ENCODE measurements at places on chromosomes 3 and 15. TPM values are rescaled to one million over a fixed set of nuclear protein-coding genes. Genes with fewer than 3 reads are reported as not detected.
A peak's percentile ranks its signal among the peaks of the same experiment; 100 is the strongest.

DNA sequence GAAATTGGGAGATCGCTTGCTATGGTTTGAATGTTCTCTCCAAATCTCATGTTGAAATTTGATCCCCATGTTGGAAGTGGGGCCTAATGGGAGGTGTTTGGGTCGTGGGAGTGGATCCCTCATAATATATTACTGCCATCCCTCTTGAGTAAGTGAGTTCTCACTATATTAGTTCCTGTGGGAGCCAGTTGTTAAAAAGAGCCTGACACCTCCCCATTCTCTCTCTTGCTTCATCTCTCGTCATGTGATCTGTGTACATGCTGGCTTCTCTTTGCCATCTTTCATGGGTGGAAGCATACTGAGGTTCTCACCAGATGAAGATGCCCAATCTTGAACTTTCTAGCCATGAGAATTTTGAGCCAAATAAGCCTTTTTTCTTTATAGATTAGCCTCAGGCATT, 43.0 kb upstream of the IL20RB start:
- H3K4me1 ChIP-seq = peaks cover 54% of the 10 kb centered on the region
- no peak overlapping the region for H3K4me3 ChIP-seq
- peaks cover 17% of the 10 kb centered on the region for H3K36me3 ChIP-seq
- H3K27me3 ChIP-seq = no peaks in the 10 kb centered on the region

Gene CHL1
- total RNA-seq = not detected

Gene ITPR1
- 147 TPM for total RNA-seq

Gene CD200R1L
- not detected for total RNA-seq

Gene OXSR1
- total RNA-seq = 46.3 TPM

Gene SLC15A2
- 2.4 TPM for total RNA-seq

Gene MUC20
- total RNA-seq = 3.4 TPM

Gene AP3B2
- 1.7 TPM for total RNA-seq

GRCh38 chr3:52851348-52851747, 16.5 kb upstream of the MUSTN1 start:
- DNase-seq = peak; percentile 26
- no peak overlapping the region for H3K27ac ChIP-seq
- no peaks in the 10 kb centered on the region for H3K36me3 ChIP-seq
- no peak overlapping the region for H3K4me3 ChIP-seq
- H3K4me1 ChIP-seq = no peaks in the 10 kb centered on the region

- H3K4me1 ChIP-seq = peaks cover 52% of the 10 kb centered on the region
- no peaks in the 10 kb centered on the region for H3K27me3 ChIP-seq
- peak overlapping the region; percentile 93 for H3K27ac ChIP-seq
- DNase-seq = no peak
Measured at GRCh38 chr3:46929324-46929723, 47.2 kb downstream of the CCDC12 start.

- H3K4me1 ChIP-seq = no peaks in the 10 kb centered on the region
- DNase-seq = no peak
- no peaks in the 10 kb centered on the region for H3K27me3 ChIP-seq
Measured at GRCh38 chr3:195030791-195031321, 240.1 kb downstream of the XXYLT1 start.

DNA sequence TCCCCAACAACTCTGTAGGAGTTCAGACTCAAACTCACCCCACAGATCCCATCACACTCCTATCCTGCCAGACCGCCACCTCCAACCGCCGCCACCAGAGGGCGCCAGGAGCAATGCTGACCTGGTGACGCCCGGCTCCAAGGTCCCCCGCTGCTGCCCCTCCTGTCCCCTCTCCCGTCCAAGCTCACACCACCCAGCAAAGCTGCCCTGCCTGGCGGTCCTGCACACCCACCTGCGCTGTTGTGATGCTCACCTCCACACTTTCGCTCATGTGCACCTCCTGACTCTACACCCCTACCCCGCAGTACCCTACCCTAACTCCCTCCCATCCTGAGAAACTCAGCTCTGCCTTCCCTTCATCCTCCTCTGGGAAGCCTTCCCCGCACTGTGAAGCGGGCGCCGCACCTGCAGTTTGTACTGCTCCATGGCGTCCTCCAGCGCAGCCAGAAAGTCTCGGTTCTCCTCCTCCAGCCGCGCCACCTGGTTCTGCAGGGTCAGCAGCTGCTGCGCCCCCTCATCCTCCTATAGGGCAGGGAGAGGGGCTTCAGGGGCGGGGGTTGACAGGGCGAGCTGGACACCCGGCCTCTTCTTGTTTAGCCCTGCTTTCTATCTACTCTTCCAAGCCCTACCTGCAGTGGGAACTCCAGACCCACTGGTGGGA, 7.9 kb downstream of the KIF7 start:
- DNase-seq = peak; percentile 78
- peaks cover 4% of the 10 kb centered on the region for H3K27me3 ChIP-seq
- no peak overlapping the region for H3K4me3 ChIP-seq
- no peaks in the 10 kb centered on the region for H3K36me3 ChIP-seq

DNA sequence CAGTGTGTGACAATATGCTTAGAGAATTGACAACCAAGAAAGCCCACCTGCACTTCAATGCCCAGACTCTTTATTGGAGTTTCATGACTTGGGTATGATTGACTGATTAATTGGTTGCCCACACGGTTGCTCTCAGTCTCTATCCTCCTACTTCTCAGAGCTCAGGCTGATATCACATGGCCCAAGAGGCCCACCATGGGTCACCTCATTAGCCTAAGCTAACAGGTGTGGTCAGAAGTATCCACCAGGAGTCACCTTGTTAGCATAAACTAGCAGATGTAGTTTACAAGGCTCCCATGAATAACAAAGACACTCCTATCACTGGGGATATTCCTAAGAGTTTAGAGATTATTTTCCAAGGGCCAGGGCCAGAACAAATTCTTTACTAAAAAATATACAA, 120.2 kb upstream of the MBNL1 start:
- H3K27me3 ChIP-seq = peaks cover 14% of the 10 kb centered on the region
- DNase-seq = no peak
- no peak overlapping the region for H3K4me3 ChIP-seq

- H3K27ac ChIP-seq = no peak overlapping the region
- no peaks in the 10 kb centered on the region for H3K36me3 ChIP-seq
- DNase-seq = no peak
- no peaks in the 10 kb centered on the region for H3K4me1 ChIP-seq
- peaks cover 14% of the 10 kb centered on the region for H3K27me3 ChIP-seq
Measured at GRCh38 chr15:89030311-89030710, 57.9 kb upstream of the ABHD2 start.

DNA sequence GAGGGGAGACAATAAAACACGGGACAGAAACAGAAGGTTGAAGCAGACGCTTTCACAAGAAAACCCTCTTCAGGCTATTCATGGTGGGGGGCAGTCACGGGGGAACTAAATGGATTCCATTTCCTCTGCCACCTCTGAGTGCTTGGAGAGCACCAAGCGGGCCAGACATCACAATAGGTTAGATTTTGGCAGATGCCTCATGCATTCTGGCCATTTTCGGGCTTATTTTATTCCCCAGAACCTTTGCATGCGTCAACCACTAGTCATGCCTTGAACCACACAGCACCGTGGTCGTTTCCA, 82.2 kb downstream of the RORA start:
- no peaks in the 10 kb centered on the region for H3K36me3 ChIP-seq
- H3K4me1 ChIP-seq = no peaks in the 10 kb centered on the region
- peaks cover 49% of the 10 kb centered on the region for H3K27me3 ChIP-seq
- no peak overlapping the region for H3K27ac ChIP-seq
- no peak overlapping the region for H3K4me3 ChIP-seq
- no peak for DNase-seq

- H3K27ac ChIP-seq = no peak overlapping the region
- no peaks in the 10 kb centered on the region for H3K4me1 ChIP-seq
- H3K27me3 ChIP-seq = peaks cover 7% of the 10 kb centered on the region
- no peak for DNase-seq
- no peak overlapping the region for H3K4me3 ChIP-seq
- H3K36me3 ChIP-seq = no peaks in the 10 kb centered on the region
Measured at GRCh38 chr15:87747087-87747486, 509.5 kb downstream of the NTRK3 start.

- no peak overlapping the region for H3K4me3 ChIP-seq
- peaks cover 13% of the 10 kb centered on the region for H3K27me3 ChIP-seq
- H3K4me1 ChIP-seq = peaks cover 5% of the 10 kb centered on the region
- H3K36me3 ChIP-seq = no peaks in the 10 kb centered on the region
- no peak overlapping the region for H3K27ac ChIP-seq
- no peak for DNase-seq
Measured at GRCh38 chr3:57948781-57949242, 59.4 kb upstream of the FLNB start.

DNA sequence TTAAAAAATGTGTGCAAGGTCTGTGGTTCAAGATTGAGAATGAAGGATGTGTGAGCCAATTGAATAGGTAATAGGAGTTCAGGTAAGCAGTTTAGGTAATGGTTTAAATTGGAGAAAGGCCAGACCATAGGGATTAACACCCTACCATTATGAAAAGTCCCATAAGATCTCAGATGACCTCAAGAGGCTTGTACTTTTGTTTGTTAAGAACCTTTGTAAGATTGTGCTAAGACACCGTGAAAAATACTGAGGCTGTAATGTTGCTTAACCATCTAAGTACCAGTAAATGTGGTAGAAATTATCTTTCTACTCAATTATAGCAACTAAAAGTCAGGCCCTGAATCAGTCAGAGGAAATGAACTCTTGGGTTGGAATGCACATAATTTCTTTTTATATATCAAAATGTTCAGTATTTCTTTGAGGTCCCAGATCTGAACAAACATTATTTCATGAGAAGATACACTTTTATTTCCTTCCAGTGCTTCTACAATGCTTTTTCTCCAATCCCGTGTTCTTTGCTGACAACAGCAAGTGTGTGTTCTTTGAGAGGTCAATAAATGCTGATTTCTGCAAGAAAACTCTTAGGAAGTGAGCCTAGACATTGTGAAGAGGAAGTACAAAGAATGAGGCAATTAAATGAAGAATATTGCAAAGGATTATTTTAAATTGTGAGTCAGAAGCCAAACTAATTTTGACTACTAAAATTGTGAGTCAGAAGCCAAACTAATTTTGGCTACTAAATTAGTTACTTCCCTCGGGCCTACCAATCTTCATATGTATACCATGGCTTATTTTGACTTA, 66.4 kb downstream of the TCF12 start:
- no peaks in the 10 kb centered on the region for H3K36me3 ChIP-seq
- H3K27me3 ChIP-seq = no peaks in the 10 kb centered on the region
- H3K27ac ChIP-seq = peak overlapping the region; percentile 75
- no peak overlapping the region for H3K4me3 ChIP-seq

GRCh38 chr3:69784954-69785514, 45.8 kb downstream of the MITF start:
- no peak for DNase-seq
- no peaks in the 10 kb centered on the region for H3K4me1 ChIP-seq
- H3K36me3 ChIP-seq = no peaks in the 10 kb centered on the region
- no peaks in the 10 kb centered on the region for H3K27me3 ChIP-seq

Measured in activated T-cell treated with anti-CD3 and anti-CD28 coated beads, Interleukin-2, amount 50 U/mL, for 72 hours (primary cell).